ENCODE measurements at places on chromosomes 1 and 21. TPM values are rescaled to one million over a fixed set of nuclear protein-coding genes. Genes with fewer than 3 reads are reported as not detected.

Gene SLAMF9
- total RNA-seq: not detected

Gene CEP350
- 53.0 TPM for total RNA-seq

Gene KCNE2
- total RNA-seq: not detected

Gene GJB4
- total RNA-seq: 2.0 TPM

Gene TMEM269
- not detected for total RNA-seq

Gene LCE1B
- total RNA-seq: not detected

Gene CCDC185
- total RNA-seq: not detected
